ENCODE measurements at places on chromosomes 2 and 18. TPM values are rescaled to one million over a fixed set of nuclear protein-coding genes. Genes with fewer than 3 reads are reported as not detected.

DNA sequence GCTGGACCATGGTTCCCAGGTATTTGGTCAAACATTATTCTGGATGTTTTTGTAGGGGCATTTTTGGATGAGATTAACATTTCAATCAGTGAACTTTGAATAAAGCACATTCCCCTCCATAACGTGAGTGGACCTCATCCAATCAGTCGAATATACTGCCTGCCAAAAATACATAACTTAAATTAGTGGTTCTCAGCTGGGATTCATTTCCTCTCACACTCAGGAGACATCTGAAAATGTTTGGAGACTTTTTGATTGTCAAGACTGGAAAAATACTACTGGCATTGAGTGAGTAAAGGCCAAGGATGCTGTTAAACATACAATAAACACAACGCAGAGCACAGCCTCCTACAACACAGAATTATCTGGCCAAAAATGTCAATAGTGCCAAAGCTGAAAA lies 198.2 kb downstream of the MYO1B start:
- DNase-seq: no peak

KLHL14 gene
- total RNA-seq: 3.1 TPM

DNA sequence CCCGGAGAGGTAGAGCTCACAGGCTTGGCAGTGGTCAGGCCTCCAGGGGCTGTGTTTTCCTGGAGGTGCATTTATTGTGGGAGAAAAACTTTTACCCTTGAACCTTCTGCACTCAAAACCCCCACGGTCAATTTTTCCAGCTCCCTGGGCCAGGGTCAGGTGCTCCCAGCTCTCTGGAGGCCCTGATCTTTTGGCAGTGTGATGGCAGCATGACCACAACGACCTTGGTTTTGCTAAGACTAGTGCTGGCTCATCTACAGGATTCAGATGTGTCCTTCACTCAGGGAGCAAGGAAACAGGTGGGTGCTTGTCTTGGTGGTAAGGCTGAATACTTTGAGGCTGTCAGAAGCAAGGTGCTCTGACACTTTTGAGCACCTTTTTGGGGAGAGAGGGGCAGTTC lies 92.3 kb downstream of the CCDC93 start:
- DNase-seq: no peak

- DNase-seq: no peak
Observed at GRCh38 chr2:204343685-204344084, 201.6 kb upstream of the PARD3B start.

- DNase-seq: no peak
Observed at GRCh38 chr2:236915186-236915585, 170.5 kb upstream of the COPS8 start.

BBS5 gene
- 16.4 TPM for total RNA-seq

RBM44 gene
- 1.0 TPM for total RNA-seq

DNA sequence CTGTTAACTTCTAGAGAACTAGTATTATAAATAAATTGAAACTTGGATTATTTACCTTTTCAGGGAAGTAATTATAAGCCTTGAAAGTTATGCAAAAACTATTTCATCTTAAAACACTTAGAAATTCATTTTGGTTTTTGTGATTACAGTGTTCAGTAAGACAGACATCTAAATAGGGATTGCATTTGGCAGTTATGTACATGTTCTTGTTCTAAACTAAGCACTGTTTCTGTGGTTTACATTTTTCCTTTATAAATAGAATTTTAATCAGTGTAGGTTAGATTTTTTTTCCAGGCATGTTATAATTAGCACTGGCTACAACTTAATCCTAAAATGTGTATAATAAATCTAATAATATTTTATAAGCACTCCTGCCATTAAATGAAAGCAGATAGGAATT lies 35.0 kb downstream of the LCLAT1 start:
- DNase-seq: no peak

NPPC gene
- total RNA-seq: not detected

DNA sequence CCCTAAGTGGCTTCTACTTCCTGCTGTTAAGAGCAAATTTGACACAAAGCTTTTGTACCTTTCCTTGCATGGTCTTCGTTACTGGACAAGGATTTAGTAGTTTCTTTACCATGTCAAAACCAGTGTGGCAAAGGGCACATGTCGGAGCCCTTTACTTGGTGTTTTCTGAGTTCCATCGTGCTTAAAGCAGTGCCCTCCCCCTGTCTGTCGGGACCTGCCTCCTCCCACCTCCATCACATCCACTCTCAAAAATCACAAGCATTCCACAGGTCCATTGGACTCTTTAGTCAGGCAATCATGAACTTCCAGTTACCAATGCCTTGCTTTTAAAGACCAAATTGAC lies 763 bp downstream of the CCDC141 start:
- no peak for DNase-seq

TNFAIP6 gene
- 1.5 TPM for total RNA-seq

DNA sequence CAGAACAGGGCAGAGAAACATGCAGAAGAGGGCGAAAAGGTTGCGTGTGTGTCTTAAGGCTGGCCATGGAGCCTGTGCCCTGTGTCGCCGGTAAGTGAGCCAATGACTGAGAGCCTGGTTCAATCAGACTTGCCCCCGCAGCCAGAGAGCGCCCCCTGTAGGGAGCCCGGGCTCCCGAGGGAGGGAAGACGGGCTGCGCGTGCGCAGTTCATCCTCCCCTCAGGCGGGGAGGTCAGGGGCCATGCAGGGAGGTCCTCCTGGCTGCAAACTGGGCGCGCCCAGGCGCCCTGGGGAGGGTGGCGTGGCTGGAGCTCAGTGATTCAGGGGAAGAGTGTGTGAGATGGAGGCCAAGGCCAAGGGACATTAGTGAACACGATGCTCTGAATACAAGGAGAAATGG lies 276.6 kb downstream of the PHLPP1 start:
- no peak for DNase-seq

GRCh38 chr2:73013936-73014335 lies 57.6 kb downstream of the SFXN5 start:
- DNase-seq: no peak

DNA sequence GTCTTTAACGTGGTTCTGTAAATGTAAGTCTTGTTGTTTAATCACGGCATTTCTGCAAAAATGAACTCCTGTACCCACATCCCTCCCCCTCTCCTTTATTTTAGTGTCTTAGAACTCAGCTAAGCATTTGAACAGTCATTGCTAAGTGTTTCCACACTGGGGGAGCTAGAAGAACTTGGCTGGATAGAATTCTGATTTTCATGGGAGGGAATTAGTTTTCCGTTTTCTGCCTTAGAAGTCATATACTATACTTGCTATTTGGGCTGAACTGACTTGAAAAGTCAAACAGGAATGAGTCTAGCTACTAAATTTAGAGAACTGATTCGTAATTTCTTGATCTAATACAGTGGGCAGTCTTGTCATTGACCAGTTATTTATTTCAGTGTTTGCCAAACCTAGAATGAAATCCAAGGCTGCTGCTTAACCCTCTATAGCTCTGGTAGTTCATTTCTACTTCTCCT lies 61.1 kb downstream of the FMNL2 start:
- no peak for DNase-seq

ZNF24 gene
- total RNA-seq: 28.5 TPM

- no peak for DNase-seq
Observed at GRCh38 chr2:130337735-130338325, 4.9 kb upstream of the IMP4 start.

GRCh38 chr18:48013162-48013561 lies 82.7 kb upstream of the SMAD2 start:
- DNase-seq: no peak

DNA sequence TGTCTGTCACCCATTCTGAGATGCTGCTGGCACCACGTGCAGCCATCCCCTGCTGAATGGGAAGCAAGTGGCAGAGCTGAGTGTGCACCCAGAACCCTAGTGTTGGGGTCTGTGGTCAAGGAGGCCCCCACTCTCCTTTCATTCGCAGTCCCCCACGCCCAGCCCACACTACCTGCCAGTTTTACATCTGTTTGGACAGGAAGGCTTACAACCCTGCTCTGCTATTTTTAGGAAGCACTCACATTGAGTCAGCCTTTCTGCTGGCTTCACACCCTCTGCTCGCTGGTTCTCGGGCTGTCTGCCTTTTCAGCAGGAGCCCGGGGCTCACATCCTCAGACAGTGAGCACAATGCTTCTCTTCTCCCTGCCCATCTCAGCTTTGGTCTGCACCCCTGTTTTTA lies 10.7 kb upstream of the ADCY3 start:
- DNase-seq: no peak

NYAP2 gene
- total RNA-seq: not detected

C2orf80 gene
- total RNA-seq: not detected

ANKRD30BL gene
- 27.7 TPM for total RNA-seq

DNA sequence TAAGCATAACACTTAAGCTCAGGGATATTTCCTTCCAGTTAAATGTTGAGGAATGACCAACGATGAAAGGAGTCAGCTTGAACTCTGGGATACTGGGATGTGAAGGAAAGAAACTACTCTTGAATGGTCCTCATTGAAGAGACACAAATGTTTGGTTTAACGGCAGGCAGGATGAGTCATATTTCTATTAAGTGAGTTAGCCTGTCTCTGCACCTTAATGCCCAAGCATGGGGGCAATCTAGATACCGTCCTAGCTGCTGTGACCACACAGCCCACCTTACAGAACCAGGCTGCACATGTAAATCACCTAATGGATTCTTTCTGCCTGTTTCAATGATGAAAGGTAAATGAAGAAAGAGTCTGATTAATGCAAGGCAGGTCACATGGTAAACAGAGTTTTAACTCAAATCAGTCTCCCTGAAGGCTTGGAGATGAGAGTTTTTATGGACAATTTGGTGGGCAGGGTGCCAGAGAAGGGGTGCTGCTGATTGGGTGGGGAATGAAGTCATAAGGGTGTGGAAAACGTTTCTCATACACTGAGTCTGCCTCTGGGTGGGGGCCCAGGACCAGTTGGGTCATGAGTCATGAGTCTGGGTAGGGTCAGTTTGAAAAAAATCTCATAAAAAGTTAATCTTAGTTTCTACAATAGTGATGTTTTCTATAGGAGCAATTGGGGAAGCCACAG lies 144.6 kb upstream of the MMADHC start:
- DNase-seq: no peak

SRD5A2 gene
- total RNA-seq: 4.1 TPM

- no peak for DNase-seq
Observed at GRCh38 chr2:70214953-70215549, 24.2 kb upstream of the C2orf42 start.

GRCh38 chr2:5538772-5539171 lies 153.4 kb upstream of the SOX11 start:
- DNase-seq: no peak

RAMP1 gene
- total RNA-seq: 44.1 TPM

GKN2 gene
- not detected for total RNA-seq

DNA sequence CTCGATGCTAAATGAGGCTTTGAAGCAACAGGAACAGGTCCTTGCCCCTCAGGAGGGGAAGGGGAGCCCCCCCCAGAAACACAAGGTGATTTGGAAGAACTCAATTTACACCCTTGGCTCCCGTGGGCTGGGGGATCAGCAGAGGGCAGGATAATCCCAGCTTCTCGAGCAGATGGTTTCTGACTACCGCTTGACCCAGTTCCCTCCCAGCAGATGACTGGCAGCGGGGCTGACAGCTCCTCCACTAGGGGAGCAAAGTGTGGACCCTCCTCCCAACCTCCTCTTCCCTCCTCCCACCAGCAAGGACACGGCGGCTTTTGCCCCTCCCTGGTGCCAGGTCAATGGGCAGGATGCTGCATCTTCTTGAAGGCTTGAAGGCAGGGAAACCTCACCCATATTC lies 3.5 kb upstream of the INHBB start:
- no peak for DNase-seq

DNA sequence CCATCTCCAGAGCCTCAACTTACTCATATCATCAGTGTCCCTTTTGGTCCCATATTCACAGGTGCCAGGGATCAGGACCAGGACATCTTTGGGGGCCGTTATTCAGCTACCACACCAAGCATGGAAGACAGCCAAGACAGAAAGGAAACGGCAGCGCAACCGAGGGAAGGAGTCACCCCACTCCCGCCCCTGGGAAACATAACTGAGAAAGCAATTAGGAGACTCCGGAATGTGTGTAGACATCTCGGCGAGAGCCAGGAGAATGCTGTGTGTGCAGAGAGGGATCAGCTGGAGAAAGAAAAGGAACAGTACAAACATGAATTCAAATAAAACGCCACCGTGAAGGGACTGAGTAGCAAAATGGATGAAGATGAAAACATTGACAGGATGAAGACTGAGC lies 13.4 kb upstream of the BOK start:
- no peak for DNase-seq

GRCh38 chr2:172640389-172640788 lies 84.5 kb downstream of the PDK1 start:
- no peak for DNase-seq

DNA sequence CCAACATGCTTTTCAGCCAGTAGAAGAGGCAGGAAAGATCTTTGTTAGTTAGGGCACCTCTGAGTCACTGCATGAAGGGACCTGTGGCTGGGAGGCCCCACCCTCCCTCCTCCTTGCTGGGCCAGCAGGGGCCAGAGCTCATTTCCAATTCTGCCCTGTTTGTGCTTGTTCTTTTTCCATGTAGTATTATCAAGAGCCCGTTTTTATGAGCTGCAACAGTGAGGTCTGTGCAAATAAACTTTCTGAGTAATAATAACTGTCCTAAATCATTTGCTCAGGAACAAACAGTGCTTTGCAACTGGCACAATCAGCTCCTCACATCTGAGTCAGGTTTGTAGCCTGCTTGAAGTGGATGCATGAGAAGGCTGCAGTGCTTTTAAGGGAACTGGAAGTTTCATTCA lies 128.0 kb downstream of the ARL4C start:
- DNase-seq: no peak

FOXI3 gene
- 0.14 TPM for total RNA-seq

GRCh38 chr2:72864500-72864899 lies 22.7 kb upstream of the SPR start:
- no peak for DNase-seq

DNA sequence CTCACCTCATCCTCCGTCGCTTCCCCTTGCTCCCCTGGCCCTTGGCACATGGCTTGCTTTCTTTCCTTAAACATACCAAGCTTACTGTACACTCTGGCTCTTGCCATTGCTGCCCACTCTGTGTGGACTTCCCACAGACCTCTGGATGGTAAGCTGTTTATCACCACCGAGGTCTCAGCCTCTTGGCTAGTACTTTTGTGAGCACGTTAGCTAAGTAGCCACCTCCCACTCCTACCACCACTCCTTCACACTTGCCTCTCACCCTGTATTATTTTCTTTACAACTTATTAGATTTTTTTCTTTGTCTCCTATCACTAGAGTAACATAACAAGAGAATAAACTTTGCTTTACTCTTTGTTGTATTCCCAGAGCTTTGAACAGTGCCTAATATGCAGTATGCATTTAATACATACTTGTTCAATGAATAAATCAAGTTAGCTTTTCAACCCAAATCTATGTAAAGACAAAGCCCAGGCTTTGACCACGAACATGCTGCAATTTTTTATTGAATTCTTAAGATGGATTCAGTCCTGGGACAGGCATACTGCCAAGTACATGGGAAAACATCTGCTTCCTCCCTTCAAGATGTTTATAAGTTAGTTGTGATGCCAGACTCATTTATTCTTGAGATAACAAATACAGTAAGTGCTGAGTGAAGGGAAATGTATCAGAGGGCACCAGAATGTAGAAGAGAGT lies 25.0 kb upstream of the MSGN1 start:
- no peak for DNase-seq

PXDN gene
- total RNA-seq: 26.6 TPM

NCKAP5 gene
- 6.6 TPM for total RNA-seq

FEV gene
- total RNA-seq: not detected

RUFY4 gene
- total RNA-seq: 0.07 TPM

- DNase-seq: no peak
Observed at GRCh38 chr18:13511961-13512577, 214.3 kb downstream of the FAM210A start.

GRCh38 chr18:62612776-62613175 lies 90.0 kb downstream of the ZCCHC2 start:
- DNase-seq: no peak

GRCh38 chr2:240402566-240403272 lies 32.7 kb upstream of the GPC1 start:
- no peak for DNase-seq
